ENCODE measurements at places on chromosomes 13 and 19.

GRCh38 chr13:27822873-27823311, 30.6 kb downstream of the GSX1 start:
- DNase-seq: no peak

- DNase-seq: no peak
Observed at GRCh38 chr13:35887115-35887666, 244.0 kb downstream of the DCLK1 start.

DNA sequence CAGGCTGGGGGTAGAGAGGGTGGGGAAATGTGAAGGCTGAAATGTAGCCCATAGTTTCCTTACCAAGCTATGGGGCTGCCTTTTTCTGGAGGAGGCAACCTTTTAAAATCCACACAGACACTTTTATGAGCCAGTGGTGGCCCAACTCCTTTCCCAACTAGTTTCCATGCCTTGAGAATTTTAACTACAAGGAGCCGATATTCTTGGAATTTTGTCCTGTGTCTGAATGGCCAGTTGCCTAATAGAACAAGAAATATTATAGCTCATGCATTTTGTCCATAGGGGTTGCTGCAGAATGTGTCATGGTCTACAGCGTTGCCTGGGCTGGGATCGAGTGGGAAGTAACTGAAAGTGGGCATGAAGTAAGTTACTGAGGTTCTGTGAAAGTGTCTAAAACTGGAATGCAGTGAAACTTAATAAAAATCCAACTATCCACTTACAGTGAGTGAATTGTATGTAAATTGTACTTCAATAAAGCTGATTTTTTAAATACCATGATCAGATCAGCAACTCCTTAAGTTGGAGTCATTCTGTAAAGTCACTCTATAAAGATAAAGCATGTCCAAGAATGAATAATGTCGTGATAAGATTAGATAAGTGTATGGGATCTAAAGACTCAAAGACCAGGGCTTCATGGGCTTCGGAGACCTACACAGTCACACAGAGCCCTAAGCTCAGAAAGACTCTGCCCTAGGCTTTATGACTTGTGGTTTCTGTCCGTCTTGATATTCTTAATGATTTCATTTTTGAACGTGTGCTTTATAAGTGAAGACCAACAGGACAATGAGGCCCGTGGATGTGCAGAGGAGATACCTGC, 122.6 kb upstream of the FNDC3A start:
- DNase-seq: no peak

GRCh38 chr13:40316301-40316700, 350.1 kb downstream of the FOXO1 start:
- no peak for DNase-seq

DNA sequence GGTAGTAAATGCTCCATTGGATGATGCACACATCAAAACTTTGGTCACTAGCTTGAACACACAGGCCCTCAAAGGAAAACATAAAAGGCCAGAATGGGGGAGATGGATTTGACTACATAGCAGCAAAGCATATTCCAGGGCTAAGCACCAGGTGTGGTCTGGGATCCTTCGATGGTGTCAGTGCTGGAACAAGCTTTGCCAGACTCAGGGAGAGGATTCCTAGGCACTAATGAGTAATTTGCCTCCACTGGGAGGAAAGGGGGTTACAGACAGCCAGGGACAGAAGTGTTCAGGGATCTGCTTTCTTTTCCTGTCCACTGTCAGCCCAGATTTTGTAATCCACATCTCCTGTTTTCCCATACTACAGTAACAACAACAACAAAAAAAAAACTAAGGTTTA, 157.2 kb upstream of the OBI1 start:
- DNase-seq: no peak

- no peak for DNase-seq
Observed at GRCh38 chr13:112895521-112896465, 73.2 kb upstream of the MCF2L start.

GRCh38 chr19:34828156-34828555, 55.1 kb upstream of the ZNF599 start:
- no peak for DNase-seq

DNA sequence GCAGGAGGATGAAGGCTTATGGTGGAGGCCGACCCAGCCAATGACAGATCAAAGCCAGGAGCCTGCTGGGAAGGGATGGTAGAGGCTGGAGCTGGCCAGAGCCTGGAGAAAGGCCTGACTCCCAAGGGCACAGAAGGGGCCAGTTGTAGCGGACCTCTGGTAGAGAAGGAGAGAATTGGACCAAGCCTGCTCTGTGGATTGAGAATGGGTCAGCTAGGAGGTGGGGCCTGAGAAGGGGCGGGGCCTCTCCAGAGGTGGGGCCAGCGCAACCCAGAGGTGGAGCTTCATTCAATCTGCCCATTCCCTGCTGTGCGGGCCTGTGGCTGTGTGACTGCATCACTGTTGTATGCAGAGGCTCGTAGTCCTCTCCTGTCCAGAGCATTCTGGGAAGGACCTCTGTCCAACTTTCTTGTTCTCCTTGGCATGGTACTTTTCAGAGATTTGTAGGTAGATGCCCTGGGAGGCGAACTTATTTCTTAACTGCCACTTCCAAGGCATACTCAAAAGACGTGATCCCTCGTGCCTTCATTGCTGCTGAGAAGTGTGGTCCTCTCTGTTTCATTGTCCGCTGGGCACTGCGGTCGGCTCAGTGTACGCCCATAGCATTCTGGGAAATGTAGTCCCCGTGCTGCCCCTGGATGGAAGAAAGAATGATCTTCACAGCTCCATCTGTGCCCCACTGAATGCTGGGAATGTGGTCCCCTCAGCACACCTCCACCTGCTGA, 6.7 kb downstream of the GRIN2D start:
- peak; percentile 73 for DNase-seq

DNA sequence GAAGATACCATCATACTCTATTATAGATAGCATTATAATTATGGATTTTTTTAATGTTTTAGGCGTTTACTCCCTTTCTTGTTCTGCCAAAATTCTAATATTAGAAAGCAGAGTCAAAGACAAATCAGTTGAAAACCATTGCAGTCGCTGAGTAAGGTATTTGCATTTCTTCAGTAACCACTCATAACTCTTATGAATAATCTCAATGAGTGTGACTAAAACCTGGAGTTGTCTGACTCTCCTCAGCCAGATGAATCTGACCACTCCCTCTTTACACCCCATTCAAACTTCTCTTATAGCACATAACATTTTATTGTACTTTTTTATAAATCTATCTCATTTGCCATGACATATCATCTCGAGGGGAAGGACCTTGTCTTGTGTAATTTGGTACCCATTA, 1006.5 kb downstream of the DIAPH3 start:
- DNase-seq: no peak

DNA sequence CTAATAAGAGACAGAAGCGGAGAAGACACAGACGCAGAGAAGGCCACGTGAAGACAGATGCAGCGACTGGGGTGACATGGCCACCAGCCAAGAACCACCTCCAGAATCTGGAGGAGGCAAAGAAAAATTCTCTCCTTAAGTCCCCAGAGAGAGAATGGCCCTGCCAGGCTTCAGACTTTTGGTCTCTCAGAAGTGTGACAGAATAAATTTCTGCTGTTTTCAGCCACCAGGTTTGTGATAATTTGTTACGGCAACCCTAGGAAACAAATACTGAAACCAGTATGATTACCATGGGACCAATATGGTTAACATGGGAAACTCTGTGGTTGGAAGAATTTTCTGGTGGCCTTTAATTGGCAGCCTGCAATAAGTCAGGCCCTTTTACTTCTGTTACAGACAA, 63.9 kb upstream of the DOCK9 start:
- DNase-seq: no peak

DNA sequence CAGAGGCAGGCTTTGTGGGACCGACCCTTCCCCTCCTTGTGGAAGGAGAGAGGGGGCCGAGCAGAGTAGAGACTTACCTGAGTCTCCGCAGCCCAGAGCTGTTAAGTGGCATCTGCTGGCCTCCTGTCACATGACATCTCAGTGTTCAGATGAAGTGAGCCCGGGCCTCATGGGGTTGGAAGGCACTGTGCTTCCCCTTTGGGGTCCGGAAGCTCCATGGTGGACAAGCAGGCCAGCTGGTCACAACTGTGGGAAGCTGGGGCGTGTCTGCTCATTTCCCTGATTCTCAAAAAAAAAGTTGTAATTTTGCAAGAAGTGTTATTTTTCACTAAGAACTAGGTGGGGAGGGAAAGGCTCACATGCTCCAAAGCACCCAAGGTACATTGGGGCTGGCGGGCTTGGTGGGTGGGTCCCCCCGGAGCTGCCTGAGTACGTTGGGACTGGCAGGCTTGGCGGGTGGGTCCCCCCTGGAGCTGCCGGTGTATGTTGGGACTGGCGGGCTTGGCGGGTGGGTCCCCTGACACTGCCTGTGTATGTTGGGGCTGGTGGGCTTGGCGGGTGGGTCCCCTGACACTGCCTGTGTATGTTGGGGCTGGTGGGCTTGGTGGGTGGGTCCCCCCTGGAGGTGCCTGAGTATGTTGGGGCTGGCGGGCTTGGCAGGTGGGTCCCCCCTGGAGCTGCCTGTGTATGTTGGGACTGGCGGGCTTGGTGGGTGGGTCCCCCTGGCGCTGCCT, 18.2 kb upstream of the DCUN1D2 start:
- DNase-seq: no peak

DNA sequence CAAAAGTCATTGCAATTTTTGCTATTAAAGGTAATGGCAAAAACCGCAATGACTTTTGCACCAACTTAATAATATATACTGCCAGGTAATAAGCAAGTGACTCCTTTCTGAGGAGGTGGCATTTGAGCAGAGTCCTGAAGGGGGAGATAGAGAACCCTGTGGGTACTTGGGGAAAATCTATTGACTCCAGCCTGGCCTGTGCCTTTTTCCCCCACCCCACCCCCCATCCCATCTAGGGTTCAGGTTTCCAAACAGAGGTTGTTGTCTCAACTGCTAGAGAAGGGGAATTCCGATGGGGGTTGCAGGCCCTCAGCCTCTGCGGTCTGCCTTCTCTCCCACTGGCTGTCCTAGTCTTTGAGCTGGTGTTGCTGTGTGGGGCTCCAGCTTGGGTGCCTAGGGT, 11.5 kb downstream of the S1PR2 start:
- DNase-seq: no peak

DNA sequence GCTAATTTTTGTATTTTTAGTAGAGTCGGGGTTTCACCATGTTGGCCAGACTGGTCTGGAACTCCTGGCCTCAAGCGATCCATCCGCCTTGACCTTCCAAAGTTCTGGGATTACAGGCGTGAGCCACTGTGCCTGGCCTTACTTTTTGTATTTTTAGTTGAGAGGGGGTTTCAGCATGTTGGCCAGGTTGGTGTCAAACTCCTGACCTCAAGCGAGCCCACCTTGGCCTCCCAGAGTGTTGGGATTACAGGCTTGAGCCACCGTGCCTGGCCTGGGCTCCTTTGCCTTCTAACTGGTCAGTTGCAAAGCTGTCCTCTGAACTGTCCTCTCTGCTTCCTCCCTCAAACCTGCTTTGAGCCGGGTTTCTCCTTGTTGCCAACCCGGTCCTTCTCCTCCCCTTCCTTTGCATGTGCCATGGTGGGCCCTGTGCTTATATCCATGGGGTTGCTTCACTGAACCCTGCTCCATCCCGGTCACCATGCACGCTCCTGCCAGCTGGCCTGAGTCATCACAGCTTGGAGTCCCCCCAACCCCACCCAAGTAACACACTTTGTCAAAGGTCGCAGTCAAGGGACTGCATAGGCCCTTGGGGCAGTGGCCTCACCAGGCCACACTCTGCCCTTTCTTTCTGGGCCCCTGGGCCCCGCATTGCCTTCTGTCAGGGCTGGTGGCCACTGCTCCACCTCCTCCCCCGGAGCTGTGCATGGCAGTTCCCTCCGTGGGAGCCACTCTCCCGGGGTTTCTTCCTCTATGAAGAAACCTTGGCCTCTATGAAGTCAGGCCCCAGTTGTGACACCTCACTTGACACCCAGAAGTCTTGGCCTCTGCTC, 21.2 kb downstream of the WTIP start:
- DNase-seq: no peak

DNA sequence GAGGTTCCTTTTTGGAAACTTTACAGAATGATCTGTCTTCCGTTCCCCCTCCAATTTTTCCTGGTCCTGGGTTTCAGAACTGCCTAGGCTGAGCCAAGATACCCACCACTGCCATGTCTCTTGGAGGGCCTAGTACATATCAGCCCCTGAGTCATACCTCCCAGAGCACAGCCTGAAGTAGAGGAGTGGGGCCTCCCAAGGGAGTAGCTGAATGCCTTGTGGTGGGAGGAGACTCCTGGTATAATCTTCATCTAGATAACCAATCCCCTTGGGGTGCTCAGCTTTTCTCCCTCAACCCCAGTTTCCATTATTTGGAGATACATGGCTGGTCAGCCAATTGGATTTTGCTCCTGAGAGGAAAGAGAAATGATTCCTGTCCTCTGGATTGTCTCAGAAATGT, 30.3 kb downstream of the ZNF763 start:
- no peak for DNase-seq

GRCh38 chr19:17829855-17830566, 8.7 kb upstream of the INSL3 start:
- DNase-seq: no peak

GRCh38 chr13:89163096-89163495, 1491.9 kb downstream of the SLITRK5 start:
- no peak for DNase-seq

DNA sequence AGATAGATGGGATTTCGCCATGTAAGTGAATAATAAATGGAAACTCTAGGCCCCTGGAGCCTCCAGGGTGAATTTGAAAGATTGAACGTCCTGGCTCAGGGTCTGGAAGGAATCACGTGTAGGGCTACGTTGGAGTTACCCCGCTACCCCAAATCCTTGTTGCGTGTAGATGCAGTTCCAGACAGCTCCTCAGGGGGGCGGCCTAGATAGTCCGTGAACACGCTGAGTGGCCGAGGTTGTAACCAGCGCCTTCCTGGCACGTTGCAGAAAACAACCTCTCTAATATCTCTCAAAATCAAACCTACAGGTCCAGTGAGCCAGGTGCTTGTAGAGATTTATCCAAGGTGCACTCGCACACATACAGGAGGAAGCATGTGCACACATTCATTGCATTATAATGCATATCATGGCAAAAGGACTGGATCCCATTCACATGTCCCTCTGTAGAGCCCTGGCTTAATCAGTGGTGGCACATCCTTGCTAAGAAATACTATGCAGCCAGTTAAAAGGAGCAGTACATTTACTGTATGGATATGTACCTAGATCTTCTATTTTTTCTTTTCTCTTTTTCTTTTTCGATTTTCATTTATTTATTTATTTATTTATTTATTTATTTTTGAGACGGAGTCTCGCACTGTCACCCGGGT, 2.5 kb upstream of the KEAP1 start:
- no peak for DNase-seq

DNA sequence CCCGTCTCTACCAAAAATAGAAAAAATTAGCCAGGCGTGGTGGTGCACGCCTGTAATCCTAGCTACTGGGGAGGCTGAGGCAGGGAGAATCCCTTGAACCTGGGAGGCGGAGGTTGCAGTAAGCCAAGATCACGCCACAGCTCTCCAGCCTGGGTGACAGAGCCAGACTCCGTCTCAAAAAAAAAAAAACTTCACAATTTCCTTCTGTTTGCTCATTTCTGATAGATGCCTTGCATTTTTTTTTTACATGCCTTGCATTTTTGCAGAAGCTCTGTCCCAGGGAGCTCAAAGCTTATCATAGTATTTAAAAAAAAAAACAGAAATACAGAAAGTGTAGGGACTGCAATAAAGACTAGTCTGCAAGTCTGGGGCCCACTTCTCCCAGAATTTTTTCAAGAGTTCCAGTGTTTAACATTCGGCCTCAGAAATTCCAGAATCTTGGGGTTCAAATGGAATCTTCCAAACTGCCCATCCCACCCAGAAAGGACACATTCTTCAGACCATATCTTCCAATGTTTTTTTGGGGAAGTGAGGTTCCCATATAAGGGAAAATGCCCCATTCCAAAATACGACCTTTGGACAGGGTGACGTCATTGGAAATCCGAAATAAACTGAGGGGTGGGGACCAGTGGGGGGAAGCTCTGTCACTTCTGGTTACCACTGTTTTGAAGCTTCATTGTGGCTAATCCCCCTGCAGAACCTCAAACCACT, 17.2 kb upstream of the RAB8A start:
- no peak for DNase-seq

- DNase-seq: no peak
Observed at GRCh38 chr13:110136660-110137585, 170.0 kb downstream of the COL4A1 start.
